GDM1 (cell line): ENCODE measurements at places on chromosomes 2 and 18.

GRCh38 chr18:54775686-54776085, 52.6 kb upstream of the RAB27B start:
- DNase-seq: no peak

- no peak for DNase-seq
Measured at GRCh38 chr2:225270053-225270452, 129.5 kb upstream of the NYAP2 start.

- no peak for DNase-seq
Measured at GRCh38 chr18:8124232-8125146, 484.7 kb upstream of the RAB12 start.

DNA sequence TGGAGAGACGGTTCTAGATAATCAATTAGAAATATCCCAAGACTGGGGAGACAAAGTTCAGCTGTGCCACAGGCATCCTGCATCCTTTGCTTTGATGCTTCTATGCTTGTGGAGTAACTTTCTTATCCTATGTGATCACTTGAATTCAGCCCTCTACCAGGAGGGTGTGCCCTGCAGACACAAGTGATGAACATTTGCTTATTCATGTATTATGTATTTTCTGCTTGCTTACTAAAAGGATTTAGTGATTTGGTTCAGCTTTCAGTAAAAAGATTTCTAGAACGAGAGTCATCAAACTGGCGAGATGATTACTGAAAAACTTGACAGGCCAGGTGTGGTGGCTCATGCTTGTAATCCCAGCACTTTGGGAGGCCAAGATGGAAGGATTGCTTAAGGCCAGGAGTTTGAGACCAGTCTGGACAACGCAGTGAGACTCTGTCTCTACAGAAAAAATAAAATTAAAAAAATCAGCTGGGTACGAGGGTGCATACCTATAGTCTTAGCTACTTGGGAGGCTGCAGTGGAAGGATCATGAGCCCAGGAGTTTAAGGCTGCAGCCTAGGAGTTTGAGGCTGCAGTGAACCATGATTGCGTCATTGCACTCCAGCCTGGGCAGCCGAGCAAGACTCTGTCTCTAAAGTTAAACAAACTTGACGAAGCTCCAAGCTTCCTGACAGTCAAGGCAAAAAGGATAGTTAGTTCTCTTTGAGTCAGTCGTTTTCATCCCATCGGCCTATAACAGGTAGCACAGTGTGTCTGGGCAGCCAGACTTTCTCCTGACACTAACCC, 13.3 kb downstream of the HK2 start:
- DNase-seq: no peak

- DNase-seq: no peak
Measured at GRCh38 chr2:109475531-109476210, 138.1 kb downstream of the SEPTIN10 start.
